GM06990 (cell line): ENCODE measurements at places on chromosomes 16 and 17.

DNA sequence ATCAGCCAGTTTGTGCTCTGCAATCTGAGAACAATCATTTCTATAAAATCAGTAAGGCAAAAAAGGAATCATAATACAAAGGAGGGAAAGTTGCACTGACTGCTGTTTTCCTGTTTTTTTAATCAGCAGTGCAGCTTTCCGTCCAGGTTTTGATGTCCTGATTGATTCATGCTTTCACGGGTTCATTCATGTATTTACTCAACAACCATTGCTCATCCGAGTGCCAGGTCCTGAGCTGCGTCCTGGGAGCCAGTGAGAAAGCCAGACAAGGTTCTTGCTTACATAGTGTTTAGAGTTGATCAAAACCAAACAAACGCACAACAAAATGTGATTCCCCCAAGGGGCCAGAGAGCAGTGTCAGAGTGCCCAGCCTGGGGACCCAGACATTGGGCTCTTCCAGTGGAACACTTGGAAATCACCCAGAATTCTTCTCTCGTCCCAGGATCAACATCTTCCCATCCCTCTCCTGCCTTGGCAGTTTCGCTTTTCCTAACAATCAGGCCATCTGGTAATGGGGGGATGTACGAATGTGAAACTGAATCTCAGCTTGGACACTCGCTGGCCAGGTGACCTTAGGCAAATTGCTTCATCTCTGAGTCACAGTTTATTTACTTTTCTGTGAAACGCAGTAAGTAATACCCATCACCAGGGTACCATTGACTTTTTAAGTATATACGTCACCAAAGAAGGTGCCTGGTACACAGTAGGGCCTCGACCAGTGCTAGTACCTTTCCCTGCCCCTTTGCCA, 13.3 kb upstream of the C1QL1 start:
- no peak for DNase-seq

DNA sequence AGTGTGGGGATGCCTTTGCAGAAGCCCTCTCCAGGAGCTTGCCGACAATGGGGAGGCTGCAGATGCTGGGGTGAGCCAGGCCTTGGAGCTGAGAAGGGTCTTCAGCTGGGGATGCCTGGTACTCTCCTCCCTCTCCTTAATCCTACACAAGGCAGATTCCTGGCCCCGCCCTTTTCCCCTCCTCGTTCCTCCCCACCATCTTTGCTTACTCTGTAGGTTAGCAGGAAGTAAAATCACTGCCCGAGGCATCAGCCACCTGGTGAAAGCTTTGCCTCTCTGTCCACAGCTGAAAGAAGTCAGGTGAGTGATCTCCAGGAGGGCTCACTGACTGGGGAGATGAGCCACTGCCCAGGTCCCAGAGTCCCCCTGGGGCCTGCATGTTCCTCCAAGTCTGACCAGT, 38.7 kb downstream of the NLRC5 start:
- DNase-seq: no peak

- DNase-seq: no peak
Measured at GRCh38 chr17:40909351-40909750, 24.3 kb upstream of the KRT20 start.

- DNase-seq: no peak
Measured at GRCh38 chr17:42167807-42168206, 13.0 kb upstream of the RAB5C start.
